Thyroid gland (tissue), 4 donors: ENCODE measurements at places on chromosomes 4 and X. TPM values are rescaled to one million over a fixed set of nuclear protein-coding genes. Genes with fewer than 3 reads are reported as not detected.

DNA sequence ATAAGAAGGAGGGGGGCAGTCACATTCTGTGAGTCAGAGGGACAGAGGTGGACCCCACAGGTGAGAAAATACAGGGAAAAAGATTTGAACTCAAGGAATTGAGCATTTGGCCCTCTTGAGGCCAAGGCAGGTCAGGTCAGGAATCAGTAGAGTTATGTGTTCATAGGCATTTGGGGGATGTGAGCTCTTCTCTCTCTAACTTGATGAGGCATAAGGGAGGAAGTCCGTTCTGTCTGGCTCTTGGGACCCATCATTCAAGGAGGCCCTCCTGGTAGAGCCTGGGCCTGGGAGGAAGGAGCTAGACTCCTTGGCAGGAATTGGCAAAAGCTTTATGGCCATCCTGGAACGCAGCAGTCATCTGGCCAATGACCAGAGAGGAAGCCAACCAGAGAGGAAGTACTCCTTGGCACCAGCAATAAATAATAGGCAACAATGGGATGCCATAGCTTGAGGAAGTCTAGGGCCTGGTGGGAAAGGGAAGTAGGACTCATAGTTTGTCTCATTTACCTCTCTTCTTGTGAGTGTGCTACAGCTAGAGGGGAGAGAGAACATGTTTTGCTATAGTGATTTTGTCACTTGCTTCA is 53.0 kb downstream of the MSN start:
- DNase-seq: no peak

- no peak for DNase-seq
These were observed 14.0 kb downstream of the TMEM154 start for GRCh38 chr4:152665691-152666395.

DNA sequence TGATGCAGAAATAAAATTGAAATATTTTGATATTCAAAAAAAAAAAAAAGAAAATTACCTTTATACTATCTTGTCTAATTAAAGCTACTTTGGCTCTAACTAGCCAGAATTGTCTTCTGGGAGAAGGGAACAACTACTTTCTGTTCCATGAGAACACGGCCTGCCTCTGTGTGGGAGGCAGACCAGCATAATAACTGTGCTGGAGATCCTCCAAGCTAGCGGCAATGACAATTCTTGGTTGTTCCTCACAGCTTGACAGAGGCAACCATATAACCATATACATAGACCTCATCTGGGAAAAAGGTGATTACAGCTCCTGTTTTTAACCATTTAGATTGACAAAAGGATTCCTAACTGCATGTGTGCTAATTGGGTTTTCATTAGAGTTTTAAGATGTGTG is 95.7 kb downstream of the RBMX2 start:
- no peak for DNase-seq

DNA sequence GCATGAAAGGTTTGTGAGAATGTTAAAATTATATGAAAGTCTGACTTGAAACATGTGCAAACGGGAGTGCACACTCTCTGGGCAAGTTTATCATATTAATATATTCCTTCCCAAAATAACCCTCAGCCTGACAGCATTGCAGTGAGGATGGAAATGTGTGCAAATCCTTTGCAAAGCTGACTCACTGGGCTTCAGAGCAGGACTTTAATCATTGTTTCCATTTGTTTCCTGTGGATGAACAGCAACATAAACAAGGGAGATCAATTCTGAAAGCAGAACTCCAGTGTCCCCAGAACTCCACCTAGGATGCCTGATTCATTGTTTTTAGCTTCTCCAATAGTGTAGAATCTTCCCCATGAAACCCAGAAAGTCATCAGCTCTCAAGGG is 32.9 kb downstream of the SLC2A9 start:
- DNase-seq: no peak

The GAK gene
- 184 TPM for total RNA-seq

DNA sequence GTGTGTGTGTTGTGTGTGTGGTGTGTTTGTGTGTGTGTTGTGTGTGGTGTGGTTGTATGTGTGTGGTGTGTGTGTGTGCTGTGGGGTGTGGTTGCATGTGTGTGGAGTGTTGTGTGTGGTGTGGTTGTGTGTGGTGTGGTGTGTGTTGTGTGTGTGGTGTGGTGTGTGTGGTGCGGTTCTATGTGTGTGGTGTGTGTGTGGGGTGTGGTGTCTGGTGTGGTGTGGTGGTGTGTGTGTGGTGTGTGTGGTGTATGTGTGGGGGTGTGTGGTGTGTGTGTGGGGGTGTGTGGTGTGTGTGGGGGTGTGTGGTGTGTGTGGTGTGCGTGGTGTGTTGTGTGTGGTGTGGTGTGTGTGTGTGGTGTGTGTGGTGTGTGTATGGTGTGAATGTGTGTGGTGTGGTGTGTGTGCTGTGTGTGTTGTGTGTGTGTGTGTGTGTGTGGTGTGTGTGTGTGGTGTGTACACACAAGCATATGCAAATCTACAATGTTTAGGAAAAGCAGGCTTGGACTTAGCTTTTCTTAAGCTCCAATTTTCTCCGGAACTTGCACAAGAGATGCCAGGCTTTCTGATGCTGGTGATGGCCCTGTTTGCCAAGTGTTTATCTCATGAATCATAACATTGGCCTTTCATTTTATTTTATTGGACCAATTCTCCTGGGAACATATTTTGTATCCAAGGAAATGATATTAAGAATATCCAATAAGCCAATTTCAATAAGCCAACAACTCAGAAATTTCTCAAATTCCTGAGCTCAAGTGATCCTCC is 148.7 kb downstream of the SPATA18 start:
- DNase-seq: no peak

- no peak for DNase-seq
These were observed 194.9 kb downstream of the PACRGL start for GRCh38 chr4:20895208-20895607.

DNA sequence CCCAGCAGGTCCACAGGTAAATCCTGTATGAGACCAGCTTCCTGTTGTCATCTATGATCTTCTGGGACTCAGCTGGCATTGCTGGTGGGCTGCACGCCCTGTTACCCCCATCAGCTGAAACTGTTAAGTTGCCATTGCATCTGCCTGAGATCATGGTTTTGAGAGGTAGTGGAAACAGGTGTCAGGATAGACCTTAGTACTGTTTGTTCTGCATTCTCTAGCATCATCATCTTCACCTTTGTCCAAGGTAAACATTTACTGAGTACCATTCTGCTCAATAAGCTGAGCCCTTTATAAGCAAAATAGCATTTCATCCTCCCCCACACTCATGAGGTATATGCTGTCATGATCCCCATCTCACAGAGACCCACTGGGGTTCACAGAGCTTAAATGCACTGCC is 42.9 kb upstream of the PROM1 start:
- DNase-seq: no peak

DNA sequence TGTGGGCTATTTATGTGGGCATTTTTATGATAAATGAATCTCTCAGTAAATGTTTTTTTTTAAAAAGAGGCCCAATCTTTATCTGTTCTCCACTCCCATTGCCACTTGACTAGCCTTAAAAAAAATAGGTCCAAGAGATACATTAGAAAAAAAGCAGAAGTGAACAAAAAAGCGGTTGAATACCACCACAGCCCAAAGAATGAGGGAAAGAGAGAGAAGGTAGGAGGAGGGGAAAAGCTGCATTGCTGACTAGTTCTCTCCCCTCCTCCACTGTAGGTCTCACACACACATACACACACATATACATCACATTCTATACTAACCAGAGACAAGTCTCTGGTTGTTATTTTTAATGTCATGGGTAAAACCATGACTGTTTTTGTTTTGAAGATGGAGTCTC is 95.8 kb upstream of the IL13RA1 start:
- DNase-seq: no peak

- DNase-seq: no peak
These were observed 2.5 kb downstream of the CXCL1 start for GRCh38 chr4:73871511-73872310.
